Muscle of back (tissue), 13 donors: ENCODE measurements at places on chromosomes 12 and 14. TPM values are rescaled to one million over a fixed set of nuclear protein-coding genes. Genes with fewer than 3 reads are reported as not detected.

- peak; percentile 83 for DNase-seq
These were observed at the start of gene MAP1LC3B2 for GRCh38 chr12:116559162-116559935. Gene MAP1LC3B2 (plus strand): TSS chr12:116559381. CDS start chr12:116575943, 16,562 bp downstream.

GRCh38 chr12:53499266-53500141 is at the start of gene MAP3K12:
Gene MAP3K12 (minus strand): TSS chr12:53499458. CDS start chr12:53487391, 12,067 bp downstream.
- peak; percentile 43 for DNase-seq

The CCDC196 gene
- polyA plus RNA-seq = not detected

The RGS6 gene
- polyA plus RNA-seq = 4.8 TPM

GRCh38 chr14:25122211-25122610 is 72.3 kb upstream of the STXBP6 start:
- DNase-seq = no peak

The GLIPR1L1 gene
- polyA plus RNA-seq = not detected

GRCh38 chr12:93191956-93192355 is 185.8 kb upstream of the NUDT4 start:
- no peak for DNase-seq

The CHGA gene
- 2.1 TPM for polyA plus RNA-seq

GRCh38 chr12:66653796-66654195 is 25.1 kb downstream of the GRIP1 start:
- DNase-seq = no peak

- DNase-seq = no peak
These were observed 8.6 kb upstream of the NID2 start for GRCh38 chr14:52077256-52077979.

The P2RX7 gene
- polyA plus RNA-seq = 1.2 TPM

GRCh38 chr12:61018571-61018970 is 1241.6 kb upstream of the USP15 start:
- no peak for DNase-seq
